Sciatic nerve (tissue), 2 donors: ENCODE measurements at places on chromosomes 3 and 15.
A peak's percentile ranks its signal among the peaks of the same experiment; 100 is the strongest.

- DNase-seq = no peak
These were observed 230.6 kb downstream of the THRB start for GRCh38 chr3:24264011-24264410.

DNA sequence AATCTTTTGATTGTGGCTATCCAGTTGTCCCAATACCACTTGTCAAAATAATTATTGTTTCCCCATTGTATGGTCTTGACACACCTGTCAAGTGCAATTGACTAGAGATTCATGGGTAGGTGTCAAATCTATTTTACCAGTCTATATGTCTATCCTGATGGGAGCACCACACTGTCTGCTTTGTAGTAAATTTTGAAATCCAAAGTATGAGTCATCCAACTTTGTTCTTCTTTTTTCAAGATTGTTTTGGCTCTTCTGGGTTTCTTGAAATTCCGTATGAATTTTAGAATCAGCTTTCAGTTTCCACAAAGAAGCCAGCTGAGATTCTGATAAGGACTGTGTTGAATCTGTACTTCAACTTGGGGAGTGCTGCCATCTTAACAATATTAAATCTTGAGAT lies 71.9 kb downstream of the CSNK1G1 start:
- DNase-seq = no peak

DNA sequence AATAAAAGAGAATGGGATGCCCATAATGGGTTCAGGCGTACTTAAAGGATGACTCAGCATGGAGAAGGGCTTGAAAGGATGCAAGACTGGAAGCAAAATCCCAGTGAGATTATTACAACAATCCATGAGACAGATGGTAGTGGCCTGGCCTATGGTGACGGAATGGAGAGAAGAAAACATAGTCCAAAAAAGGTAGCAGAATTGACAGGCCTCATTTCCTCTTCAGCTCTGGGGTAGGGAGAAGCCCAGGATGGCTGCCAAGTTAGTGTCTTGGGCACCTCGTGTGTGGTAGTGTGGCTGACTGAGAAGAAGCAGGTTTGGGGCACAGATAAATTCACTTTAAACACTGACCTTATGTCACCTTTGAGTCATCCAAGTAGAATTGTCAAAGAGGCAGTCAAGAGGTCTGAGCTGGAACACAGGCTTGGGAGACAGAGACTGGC lies 18.1 kb downstream of the MB21D2 start:
- no peak for DNase-seq

DNA sequence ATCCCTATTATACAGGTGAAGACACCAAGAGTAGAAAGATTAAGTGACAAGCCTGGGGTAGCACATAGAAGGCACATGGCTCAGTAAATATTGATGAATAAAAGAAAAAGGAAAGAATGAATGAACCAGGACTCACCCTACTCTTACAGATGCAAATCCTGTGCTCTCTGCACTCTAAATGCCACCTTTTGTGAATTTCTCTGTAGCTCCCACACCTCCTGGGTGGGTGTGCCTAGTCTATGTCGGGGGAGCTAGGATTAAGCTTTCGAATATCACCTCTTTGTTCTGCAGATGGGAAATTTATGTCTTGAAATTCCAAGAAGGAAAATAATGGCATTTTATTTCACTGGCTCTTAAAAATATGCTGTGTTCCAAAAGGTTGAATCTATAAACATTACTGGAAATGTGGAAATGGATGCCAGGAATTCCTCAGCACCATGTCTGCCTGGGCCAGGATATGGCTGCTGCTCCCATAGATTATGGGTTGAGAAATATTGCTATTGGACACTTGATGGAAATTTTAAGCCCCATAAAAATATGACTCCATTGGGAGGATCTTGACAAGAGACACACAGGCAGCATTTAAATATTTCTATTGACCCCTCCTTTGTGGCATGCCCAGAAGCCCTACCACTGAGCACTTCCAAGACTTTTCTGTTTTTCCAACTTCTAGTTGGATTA lies 43.3 kb downstream of the CCNB2 start:
- DNase-seq = no peak

- DNase-seq = no peak
These were observed 119.5 kb upstream of the PRICKLE2 start for GRCh38 chr3:64344721-64345207.

- no peak for DNase-seq
These were observed 602.2 kb downstream of the FOXP1 start for GRCh38 chr3:70981231-70981880.

DNA sequence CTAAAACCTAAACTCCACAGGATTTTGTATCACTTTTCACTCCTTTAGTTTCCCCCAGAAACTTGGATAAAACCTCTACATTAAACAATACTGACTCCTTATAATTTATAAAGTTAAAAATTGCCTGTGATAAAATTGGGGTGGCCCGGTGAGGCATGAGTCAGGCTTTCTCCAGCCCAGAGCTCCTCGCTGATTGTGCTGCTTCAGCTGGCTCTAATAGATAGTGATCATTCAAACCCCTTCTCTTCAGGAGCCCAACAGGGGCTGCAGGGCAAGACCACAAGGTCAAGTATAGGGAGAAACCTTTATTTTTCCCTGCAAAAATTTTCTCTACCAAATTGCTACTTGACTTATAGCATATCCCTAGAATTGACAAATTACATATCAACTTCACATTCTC lies 308.2 kb downstream of the PLCL2 start:
- DNase-seq = no peak

DNA sequence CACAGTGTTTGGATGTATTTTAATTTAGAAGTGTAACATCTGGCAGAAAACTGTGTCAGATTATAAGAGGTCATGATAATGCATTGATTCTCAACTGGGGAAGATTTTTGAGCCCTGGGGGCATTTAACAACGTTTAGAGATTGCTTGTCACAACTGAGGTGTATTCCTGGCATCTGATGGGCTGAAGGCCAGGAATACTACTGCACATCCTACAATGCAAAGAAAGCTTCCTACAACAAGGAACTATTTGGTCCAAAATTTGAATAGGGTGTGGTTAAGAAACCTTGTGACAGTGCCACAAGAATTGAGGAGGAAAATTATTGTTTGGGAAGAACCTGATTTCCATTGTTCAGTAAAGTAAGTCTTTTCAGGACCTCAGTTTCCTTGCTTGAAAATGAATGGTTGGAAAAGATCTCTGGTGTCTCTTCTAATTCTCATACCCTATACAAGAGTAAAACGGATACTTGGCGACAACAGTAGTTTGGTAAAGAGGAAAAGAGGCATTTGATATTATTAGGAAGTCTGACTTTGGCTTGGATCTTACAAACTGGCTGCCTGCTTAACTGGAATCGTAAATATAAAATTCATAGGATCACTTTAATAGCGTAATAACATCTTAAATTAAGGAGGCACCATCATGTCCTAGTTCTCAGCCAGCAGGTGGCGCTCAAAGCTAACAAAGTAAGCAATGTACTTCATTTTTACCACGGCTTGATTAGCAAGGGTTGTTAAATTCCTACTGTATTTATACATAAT lies 4.3 kb downstream of the DAZL start:
- peak; percentile 93 for DNase-seq

DNA sequence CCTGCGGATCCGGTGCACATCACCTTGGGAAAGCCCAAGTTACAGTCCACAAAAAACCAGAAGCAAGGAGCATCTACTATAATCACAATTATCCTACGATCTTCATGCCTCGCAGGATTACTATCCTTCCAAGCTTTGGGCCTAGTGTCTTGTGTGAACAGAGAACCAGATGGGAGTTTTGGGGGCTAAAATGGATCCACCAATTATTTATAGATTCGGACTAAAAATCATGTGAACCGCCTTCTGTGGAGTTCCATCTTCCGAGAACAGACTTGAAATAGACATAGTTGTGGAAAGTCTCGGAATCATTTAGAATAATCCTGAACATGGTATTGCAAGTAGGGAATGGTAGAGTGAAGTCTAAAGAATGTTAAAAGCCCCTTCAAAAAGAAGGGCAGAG lies 70.1 kb downstream of the EIF4E3 start:
- DNase-seq = no peak

DNA sequence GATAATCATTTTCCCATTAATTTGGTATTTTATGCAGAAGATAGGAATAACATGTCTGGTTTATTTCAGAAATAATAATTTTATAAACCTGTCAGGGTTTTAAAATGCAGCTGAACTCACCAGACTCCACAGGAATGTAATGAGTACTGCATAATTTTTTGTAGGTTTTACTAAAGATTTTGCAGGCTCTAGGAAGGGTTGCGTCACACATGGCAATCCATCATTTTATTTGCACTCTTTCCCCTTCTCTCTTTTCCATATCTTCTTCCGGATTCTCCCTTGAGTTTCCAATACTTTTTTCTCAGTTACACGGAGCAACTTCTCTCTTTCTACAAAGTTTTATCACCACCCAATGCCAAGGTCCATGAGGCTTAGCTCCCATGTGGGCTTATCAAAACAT lies 234.7 kb downstream of the NFKBIZ start:
- DNase-seq = no peak
